Vagina (tissue), 2 donors: ENCODE measurements at places on chromosomes 11 and 22. TPM values are rescaled to one million over a fixed set of nuclear protein-coding genes. Genes with fewer than 3 reads are reported as not detected.

The PRAME gene
- total RNA-seq: not detected

The MFRP gene
- not detected for total RNA-seq

The SLC17A6 gene
- total RNA-seq: not detected

The OR4A16 gene
- total RNA-seq: not detected

The KRTAP5-8 gene
- not detected for total RNA-seq

The UCP2 gene
- total RNA-seq: 51.3 TPM

The SLC22A6 gene
- total RNA-seq: not detected

The ART1 gene
- not detected for total RNA-seq

The SAA4 gene
- 1.7 TPM for total RNA-seq

The CASTOR1 gene
- total RNA-seq: 51.8 TPM

The CATSPER1 gene
- not detected for total RNA-seq

The SOX6 gene
- total RNA-seq: 4.9 TPM

The SYCE3 gene
- total RNA-seq: not detected

The SLC2A11 gene
- total RNA-seq: 4.9 TPM

The GALNT18 gene
- total RNA-seq: 22.1 TPM

The C11orf86 gene
- not detected for total RNA-seq

The SNX32 gene
- total RNA-seq: 1.5 TPM

The PARVG gene
- total RNA-seq: 29.5 TPM

The C11orf71 gene
- total RNA-seq: 2.7 TPM

The FOSL1 gene
- 20.9 TPM for total RNA-seq

The BAIAP2L2 gene
- not detected for total RNA-seq

The SAA2 gene
- 19.4 TPM for total RNA-seq

The C1QTNF4 gene
- total RNA-seq: 3.4 TPM

The SGSM1 gene
- total RNA-seq: 2.9 TPM

The PTGDR2 gene
- 0.25 TPM for total RNA-seq

The MPZL3 gene
- 9.1 TPM for total RNA-seq

The KCNC1 gene
- total RNA-seq: 0.49 TPM

The TMEM191C gene
- 8.3 TPM for total RNA-seq
